ENCODE measurements at places on chromosomes 1 and 21. TPM values are rescaled to one million over a fixed set of nuclear protein-coding genes. Genes with fewer than 3 reads are reported as not detected.
A peak's percentile ranks its signal among the peaks of the same experiment; 100 is the strongest.

GRCh38 chr1:93578433-93578830, 103.2 kb downstream of the BCAR3 start:
- no peak for DNase-seq

- DNase-seq, result no peak
These were observed 675.1 kb upstream of the CXADR start for GRCh38 chr21:16837721-16838120.

GRCh38 chr1:108712606-108713150, at the start of gene FNDC7:
TSS of gene FNDC7 (plus strand) at chr1:108712908. CDS start at chr1:108712934, 26 bp downstream.
- no peak for DNase-seq

DNA sequence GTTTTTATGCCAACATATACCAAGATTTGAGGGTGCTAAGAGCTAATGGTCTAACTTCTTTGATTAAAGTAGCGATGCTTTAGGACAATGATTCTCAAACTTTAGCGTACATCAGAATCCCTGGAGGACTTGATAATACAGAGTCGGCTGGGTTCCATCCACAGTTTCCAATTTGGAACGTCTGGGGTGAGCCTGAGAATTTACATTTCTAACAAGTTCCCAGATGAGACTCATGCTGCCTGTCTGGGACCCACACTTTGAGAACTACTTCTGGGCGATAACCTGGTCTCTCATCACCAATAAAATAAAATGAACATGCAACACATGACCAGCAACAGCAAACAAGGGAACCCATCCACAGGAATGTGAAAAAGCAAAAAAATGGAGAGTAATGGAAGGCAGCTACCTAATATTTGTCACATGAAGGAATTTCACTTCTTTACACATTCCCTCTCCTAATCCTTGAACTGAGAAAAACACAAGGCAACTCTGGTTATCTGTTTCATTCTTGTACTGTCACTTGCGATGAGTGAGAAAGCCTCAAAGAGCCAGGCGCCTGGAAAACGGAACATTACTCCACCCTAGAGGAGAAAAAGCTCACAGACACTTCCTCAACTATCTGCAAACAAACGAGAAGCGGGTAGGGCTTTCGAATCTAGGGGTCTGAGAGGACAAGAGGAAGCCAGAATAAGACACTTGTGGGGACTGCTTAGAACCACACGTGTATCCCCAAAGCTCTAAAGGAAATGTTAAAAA, 14.0 kb downstream of the HSF2BP start:
- DNase-seq, result peak; percentile 94

- peak; percentile 88 for DNase-seq
These were observed 7.5 kb upstream of the ZNF436 start for GRCh38 chr1:23376890-23377811.

GRCh38 chr1:151459331-151460046, at the start of gene POGZ:
TSS of gene POGZ (minus strand) at chr1:151459494. CDS start at chr1:151442204, 17,290 bp downstream.
- DNase-seq, result peak; percentile 97

DNA sequence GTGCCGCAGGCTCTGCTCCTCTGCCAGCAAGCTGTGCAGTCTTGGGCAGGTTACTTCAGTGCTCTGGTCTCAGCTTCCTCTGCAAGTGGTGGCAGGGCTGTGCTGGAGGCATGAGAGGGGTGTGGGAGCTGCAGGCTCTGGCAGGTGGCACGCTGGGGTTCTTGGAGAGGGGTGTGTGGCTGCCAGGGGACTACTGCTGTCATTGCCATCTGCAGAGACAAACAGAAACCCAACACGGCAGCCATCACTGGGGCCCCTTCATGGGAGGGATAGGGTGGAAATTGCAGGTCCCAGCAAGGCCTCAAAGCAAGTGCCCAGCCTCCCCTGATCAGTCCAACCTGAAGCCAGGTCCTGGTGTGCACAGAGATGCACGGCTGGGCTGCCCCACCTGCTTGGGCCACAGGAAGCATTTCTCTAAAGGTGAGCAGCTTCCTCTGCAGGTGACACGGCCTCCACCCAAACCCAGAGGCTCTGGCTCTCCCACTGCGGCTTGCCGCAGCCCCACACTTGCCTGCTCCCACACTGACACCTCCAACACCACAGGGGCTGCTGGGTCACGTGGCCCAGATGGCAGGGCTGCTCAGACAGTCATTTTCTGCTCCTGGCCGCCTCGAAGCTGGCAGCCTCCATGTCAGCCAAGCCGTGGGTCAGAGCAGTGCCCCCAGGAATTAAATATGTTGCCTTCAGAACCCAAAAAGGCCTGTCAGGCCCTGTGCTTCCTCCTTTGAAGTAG, 4.1 kb upstream of the COL6A2 start:
- DNase-seq, result no peak

GRCh38 chr1:113292603-113293255, 97.6 kb upstream of the MAGI3 start:
- DNase-seq, result no peak

LAD1 gene
- total RNA-seq, result 2.2 TPM

DNA sequence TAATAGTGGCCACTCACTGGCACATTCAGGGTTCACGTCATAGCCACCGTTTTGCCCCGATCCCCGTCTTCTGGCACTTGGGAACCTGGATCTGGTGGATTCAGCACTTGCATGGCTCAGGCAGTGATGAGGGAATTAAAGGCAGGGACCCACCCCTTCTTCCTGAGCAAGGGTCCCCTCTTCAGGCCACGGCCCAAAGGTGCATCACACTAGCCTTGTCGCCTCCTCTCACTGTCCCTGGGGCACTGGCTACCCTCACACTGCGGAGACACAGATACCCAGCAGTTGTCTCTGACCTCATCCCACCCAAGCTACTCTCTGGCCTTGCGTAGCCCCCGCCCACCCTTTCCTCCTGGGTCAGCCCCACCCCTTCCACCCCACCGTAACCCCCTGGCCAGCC, 19.9 kb upstream of the LDLRAP1 start:
- no peak for DNase-seq

DNA sequence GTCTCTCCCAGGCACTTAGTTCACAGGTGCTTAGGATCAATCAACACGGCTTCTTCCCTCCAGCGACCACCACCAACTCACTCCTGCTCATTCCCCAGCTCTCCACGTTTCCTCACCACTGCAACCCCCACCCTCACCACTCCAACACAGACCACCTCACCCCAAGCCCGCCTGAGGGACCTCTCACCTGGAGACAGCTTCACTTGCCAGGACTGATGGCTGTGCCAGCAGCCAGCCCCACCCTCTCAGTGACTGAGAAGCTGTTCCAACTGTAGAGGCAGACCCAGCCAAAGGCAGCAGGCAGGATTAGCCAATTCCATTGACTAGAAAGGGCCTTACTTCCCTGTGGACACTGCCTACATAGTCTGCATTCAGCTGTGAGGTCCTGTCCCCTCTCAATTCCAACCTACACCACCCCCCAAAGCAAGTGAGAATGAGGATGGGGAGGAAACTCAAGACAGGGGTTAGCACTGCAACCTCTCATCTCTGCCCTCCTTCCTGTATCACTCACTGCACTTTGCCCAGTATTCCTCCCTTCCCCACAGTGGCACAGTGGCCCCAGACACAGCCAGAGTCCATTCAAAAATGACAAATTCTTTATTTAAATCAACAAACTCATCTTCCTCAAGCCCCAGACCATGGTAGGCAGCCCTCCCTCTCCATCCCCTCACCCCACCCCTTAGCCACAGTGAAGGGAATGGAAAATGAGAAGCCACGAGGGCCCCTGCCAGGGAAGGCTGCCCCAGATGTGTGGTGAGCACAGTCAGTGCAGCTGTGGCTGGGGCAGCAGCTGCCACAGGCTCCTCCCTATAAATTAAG, 7.6 kb downstream of the TAGLN2 start:
- peak; percentile 67 for DNase-seq

- no peak for DNase-seq
These were observed 159.5 kb downstream of the RRAGC start for GRCh38 chr1:38700077-38700470.

LCE2C gene
- not detected for total RNA-seq

- no peak for DNase-seq
These were observed 44.1 kb downstream of the ESRRG start for GRCh38 chr1:216679108-216679507.

S100A3 gene
- total RNA-seq, result 55.5 TPM

GRCh38 chr1:48530727-48531351, 58.8 kb upstream of the SPATA6 start:
- DNase-seq, result peak; percentile 44

DNA sequence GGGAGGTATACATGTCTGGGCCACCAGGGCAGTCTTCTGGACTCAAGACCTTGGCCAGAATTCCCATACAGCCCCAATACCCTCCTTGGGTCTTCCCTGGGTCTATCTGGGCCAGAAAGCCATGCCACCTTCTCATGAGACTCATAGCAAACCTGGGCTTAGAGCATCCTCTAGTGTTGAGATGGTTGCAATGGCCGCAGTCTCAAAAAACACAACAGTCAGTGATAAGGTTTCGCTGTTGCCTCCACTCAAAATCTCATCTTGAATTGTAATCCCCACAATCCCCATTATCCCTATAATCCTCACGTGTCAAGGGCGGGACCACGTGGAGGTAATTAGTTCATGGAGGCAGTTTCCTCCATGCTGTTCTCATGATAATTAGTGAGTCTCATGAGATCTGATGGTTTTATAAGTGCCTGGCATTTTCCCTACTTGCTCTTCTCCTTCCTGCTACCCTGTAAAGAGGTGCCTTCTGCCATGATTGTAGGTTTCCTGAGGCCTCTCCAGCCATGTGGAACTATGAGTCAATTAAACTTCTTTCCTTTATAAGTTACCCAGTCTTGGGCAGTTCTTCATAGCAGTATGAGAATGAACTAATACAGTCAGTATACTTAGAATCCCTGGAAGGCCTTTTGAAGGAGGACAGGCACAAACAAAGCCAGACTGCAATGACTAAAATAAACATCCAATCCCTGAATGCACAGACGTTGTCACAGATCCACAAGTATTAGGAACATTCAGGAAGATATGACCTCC, 77.0 kb downstream of the CTH start:
- peak; percentile 19 for DNase-seq

DNA sequence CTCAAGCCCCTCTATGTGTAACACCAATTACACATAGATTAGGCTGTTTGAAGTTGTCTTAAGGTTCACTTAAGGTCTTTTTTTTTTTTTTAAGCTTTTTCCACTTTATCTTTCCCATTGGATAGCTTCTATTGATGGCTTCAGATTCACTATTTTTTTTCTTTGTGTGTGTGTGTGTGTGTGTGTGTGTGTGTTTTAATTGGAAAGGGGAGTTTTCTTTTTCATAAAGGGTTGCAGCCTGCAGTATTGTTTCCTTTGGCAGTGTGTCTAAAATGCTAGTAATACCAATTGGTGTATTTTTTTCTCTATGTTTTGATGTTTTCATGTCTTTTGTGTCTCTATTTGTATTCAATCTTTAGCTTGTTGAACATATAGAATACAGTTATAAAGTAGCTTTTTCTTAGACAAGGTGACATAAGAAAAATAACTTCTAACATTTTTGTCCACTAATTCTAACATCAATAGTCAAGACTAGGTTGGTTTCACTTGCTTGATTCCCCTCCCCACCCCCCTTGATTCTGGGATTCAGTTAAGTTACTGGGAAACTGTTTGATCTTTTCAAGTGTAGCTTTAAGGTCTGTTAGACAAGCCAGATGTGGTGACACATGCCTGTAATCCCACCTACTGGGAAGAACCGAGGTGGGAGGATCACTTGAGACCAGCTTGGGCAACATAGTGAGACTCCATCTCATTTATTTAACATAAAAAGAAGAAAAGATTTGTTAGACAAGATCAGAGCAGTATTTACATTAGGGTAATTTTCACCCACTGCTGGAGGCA, 21.4 kb downstream of the PRRC2C start:
- DNase-seq, result no peak

DNA sequence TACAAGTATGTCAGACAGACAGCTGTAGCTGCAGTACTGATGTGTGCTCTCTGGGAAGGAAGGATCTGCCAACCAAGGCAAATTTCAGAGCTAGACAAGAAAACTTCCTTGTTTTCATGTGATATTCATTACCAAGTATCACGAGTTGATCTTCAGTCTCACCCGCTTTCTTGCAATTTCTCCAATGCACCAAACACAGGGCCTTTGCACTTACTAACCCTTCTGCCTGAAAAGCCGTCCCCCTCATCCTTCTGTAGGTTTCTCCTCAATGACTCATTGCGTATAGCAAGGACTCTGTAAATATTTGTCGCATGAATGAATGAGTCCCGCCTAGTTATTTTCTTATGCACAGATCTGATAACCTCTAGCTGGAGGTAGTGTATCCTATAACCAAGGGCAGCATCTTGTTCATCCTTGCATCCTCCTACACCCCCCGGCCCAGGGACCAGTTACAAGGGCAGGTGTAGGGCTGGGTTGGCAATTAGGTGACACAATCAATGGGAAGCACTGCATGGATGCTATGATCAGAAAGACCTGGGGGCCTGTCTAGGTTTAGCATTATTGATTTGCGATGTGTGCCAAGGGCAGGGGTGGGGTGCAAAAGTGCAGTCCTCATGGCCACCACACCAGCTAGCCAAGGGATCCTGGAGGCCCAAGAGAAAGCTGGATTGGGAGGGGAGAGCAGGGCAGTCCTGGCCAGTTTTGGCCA, 51.4 kb upstream of the GPR157 start:
- DNase-seq, result no peak

- no peak for DNase-seq
These were observed 659.7 kb upstream of the NEGR1 start for GRCh38 chr1:72942008-72942407.

DNA sequence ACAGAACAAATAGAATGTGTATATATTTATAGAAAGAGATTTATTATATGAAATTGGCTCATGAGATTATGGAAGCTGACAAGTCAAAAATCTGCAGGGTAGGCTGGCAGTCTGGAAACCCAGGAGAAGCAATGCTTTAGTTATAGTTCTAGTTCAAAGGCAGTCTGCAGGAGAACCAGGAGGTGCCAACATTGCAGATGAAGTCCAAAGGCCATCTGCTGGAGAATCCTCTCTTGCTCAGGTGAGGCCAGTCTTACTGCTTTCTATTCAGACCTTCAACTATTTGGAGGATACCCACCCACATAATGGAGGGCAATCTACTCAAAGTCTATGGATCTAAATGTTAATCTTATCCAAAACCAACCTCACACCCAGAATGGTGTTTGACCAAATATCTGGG, 75.9 kb upstream of the MRPS6 start:
- no peak for DNase-seq

DNA sequence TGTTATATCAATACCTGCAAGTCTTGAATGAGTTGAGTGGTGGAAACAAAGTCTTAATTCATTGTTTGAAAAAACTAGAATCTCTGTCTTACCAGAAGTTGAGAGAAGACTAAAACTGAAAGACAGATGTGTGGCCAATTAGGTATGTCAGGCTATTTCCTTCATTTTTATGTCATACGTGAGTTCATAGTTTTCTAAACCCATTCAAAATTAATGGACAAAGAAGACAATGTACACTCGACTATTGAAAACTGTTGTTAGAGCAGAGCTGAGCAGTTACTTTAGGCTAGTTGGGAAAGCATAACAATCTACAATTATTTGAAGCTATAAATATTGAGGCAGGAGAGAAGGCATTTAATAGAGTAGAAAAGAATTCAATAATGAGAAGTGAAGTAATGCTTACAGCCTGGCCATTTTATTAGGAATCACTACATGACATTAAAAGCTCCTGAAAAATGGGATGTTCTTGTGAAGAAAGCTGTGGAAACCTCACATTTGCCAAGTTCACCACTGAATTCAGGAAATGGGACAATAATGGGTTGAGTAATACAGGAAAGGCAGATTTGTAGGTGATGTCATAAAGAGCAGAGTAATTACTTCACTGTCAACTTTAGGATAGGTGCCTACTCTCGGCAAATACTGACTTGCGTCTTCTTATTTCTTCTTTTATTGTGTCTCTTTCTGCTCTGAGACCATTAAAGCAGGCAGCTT, 204.4 kb downstream of the PLA2G4A start:
- no peak for DNase-seq
